ENCODE measurements at places on chromosomes 6 and 20. TPM values are rescaled to one million over a fixed set of nuclear protein-coding genes. Genes with fewer than 3 reads are reported as not detected.

Gene IL17A
- total RNA-seq: not detected

Gene C6orf141
- total RNA-seq: 9.3 TPM

Gene ULBP1
- 1.2 TPM for total RNA-seq

Gene PPP1R16B
- total RNA-seq: 2.3 TPM

Gene NKX2-2
- not detected for total RNA-seq

Gene COL9A3
- total RNA-seq: 1.5 TPM

Gene PCK1
- total RNA-seq: 0.64 TPM

Gene HDAC2
- 51.4 TPM for total RNA-seq

Gene SULF2
- total RNA-seq: 26.4 TPM

Gene C6orf52
- total RNA-seq: 0.84 TPM

Gene DDX27
- total RNA-seq: 24.7 TPM

Gene B4GALT5
- 31.3 TPM for total RNA-seq

Gene CLDN20
- total RNA-seq: not detected

Gene GPRC6A
- not detected for total RNA-seq

Gene SLC22A16
- not detected for total RNA-seq

Gene TUBB
- 327 TPM for total RNA-seq

Gene CLIC5
- 0.24 TPM for total RNA-seq

Gene ZNF165
- 3.0 TPM for total RNA-seq

Gene DNPH1
- 40.2 TPM for total RNA-seq

Gene EIF6
- 256 TPM for total RNA-seq

Gene VSX1
- not detected for total RNA-seq

Gene BEND3
- 3.0 TPM for total RNA-seq

Gene ENPP5
- total RNA-seq: 0.44 TPM

Gene GPR6
- not detected for total RNA-seq

Gene DNAH8
- total RNA-seq: 0.04 TPM

Gene ZSCAN26
- total RNA-seq: 3.5 TPM

Gene SLC16A10
- total RNA-seq: 0.24 TPM

Gene PCMTD2
- total RNA-seq: 26.0 TPM

Gene ACAT2
- 151 TPM for total RNA-seq

Gene WFDC5
- total RNA-seq: 4.3 TPM

Gene DEFB112
- not detected for total RNA-seq

Data from esophagus mucosa (tissue), 1 donor.